ENCODE measurements at places on chromosomes 3 and 15.

GRCh38 chr15:90686435-90687218 is 30.5 kb upstream of the BLM start:
- peak; percentile 61 for DNase-seq

DNA sequence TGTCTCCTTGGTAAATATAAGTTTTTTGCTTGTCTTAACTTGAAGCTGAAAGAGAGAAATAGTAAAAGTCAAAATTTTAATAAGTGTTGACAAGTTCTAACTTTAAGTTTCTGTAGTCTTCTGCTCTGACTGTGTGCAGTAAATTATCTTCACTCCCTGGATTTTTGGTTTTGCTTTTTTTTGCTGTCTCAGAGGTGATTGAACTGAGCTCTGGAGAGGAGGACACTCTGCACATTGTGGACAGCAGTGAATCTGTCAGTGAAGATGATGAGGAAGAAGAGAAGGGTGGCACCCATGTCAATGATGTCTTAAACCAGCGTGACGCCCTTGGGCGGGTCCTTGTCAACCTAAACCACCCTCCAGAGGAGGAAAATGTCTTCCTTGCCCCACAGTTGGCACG is 40.5 kb upstream of the TEX264 start:
- no peak for DNase-seq

DNA sequence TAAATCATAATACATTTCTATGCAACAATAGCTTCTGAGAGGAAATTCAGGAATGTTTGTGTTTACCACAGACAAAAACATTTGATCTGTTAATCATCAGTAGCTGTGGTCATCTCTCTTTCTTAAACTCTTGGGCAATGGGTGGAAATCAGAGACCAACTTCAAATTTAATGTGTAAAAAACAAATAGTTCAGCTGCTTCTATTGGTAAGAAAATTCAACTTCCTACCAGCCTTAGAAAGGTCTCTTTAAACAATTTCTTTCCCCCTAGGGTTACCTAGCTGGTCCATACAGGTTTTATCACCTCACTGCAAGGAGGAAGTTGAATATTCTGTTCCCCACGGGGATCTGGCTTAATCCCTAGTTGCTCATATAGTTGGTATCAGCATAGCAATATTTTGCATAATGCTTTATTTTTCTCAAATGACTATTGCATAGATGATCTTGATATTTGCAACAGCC is 20.3 kb upstream of the PPP4R2 start:
- DNase-seq: no peak

- DNase-seq: no peak
Measured at GRCh38 chr15:70575231-70576226, 187.8 kb downstream of the UACA start.

DNA sequence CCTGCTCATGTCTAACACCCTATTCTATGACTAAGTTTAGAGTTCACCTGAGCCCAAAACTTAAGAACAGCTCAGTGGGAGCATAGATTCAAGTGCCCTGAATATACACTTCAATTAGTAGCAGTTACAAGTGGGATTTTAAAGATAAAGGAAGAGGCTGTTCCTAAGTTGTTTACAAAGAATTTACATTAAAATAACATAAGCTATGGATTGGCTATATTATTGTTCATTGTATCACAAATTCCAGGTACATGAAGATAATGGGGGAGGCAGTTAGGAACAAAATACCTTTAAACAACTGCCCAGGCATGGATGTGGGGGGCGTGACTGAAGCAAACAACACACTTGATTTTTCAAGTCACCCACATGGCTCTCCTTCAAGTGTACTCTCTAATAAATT is 52.7 kb downstream of the ROPN1B start:
- DNase-seq: no peak

DNA sequence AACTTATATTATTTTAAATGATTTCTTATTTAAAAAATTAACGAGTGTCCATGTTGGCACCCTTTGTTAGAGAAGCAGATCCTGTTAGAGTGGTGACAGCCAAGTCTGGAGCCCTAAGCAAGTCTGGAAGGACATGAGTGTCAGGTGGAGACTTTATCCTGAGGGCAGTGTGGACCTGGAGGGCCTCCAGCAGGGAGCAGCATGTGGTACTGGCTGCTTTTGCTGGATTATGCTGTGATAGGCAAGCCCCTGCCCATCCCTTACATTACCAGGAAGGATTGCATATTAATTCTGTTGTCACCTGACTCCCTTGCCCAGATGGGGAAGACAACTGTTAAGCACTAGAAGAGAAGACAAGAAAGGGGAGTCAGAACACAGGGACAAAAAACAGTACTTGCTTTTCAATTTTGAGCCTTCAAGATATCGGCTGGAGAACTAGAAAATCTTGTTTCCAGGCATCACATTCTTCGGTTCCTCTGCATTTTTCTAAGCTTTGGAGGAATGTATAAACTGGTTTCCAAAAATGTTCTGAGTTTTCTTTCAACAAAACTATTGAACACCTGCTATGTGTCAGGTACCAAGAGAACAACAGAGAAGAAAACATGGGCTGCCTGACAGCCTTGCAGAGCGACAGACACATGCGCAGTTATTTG is 22.7 kb downstream of the ZNF860 start:
- no peak for DNase-seq

DNA sequence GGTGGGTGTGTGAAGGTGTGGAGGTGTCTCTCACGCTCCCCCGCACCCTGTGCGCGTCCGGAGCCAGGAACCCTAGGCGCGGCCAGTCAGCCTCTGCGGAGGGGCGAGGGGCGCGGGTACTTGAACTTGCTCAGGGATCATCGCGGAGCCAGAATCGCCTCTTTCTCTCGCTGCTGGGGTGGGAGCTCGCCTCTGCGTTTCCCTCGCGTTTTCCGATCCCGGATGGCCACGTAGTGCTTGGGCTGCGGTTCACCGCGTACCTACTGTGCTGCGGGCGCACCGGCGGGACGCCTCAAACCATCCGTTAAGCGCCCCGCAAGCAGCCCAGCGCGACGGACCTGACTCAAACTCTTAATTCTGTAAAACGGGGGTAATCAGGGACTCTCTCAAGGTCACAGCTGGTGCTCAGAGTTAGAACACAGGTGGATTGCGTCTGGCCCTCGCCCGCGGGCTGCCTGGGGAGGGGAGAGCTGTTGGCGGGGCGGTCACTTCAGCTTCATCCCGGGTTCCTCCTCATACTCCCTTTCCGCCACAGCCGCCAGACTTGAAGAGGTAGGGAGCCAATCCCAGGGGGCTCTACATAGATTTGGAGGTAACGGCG is 686 bp downstream of the MYRIP start:
- DNase-seq: no peak

- peak; percentile 8 for DNase-seq
Measured at GRCh38 chr3:177150970-177151627, 46.2 kb downstream of the TBL1XR1 start.

- no peak for DNase-seq
Measured at GRCh38 chr15:72916897-72917296, 133.3 kb upstream of the ADPGK start.

- DNase-seq: no peak
Measured at GRCh38 chr15:38226608-38227266, 25.9 kb upstream of the SPRED1 start.

GRCh38 chr15:101810876-101811275 is 1.1 kb upstream of the OR4F15 start:
- no peak for DNase-seq

DNA sequence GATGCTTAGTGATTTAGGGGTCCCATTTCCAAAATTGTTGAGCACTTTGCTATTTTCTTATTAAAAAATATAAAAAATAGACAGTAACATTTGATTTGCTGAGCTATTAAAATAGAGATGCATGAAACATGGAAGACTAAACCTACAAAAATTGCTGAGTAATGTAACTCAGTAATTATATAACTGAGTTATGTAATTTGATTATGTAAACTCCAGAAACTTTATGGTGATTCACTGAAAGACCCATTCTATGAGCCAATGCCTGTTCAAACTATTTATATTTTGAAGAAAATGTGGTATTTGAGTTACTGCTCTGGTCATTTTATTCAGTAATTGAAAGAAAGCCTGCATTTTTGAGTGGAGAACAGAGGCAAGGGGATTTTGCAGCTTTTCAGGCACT is 1221.5 kb upstream of the ALCAM start:
- DNase-seq: no peak

DNA sequence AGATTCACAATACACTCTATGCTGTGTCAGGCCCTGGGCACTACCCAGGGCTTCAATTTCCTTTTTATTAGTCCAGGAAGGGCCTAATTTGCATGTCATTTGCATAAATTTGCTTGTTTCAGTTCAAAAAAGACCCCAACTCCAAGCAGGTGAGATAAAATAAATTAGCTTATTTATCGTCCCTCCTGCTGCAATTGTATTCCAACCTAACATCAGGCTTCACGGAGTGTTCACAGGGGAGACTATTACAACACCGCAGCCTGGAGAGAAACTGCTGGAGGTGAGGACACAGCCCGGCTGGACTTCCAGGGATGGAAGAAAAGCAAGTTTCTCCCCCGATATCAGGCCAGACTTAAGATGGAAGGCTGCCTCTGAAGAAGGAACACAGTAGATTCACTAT is 62.8 kb downstream of the MEGF11 start:
- DNase-seq: no peak

- no peak for DNase-seq
Measured at GRCh38 chr3:128247666-128248409, 94.6 kb downstream of the EEFSEC start.

GRCh38 chr3:26515351-26515750 is 107.2 kb upstream of the LRRC3B start:
- DNase-seq: no peak

DNA sequence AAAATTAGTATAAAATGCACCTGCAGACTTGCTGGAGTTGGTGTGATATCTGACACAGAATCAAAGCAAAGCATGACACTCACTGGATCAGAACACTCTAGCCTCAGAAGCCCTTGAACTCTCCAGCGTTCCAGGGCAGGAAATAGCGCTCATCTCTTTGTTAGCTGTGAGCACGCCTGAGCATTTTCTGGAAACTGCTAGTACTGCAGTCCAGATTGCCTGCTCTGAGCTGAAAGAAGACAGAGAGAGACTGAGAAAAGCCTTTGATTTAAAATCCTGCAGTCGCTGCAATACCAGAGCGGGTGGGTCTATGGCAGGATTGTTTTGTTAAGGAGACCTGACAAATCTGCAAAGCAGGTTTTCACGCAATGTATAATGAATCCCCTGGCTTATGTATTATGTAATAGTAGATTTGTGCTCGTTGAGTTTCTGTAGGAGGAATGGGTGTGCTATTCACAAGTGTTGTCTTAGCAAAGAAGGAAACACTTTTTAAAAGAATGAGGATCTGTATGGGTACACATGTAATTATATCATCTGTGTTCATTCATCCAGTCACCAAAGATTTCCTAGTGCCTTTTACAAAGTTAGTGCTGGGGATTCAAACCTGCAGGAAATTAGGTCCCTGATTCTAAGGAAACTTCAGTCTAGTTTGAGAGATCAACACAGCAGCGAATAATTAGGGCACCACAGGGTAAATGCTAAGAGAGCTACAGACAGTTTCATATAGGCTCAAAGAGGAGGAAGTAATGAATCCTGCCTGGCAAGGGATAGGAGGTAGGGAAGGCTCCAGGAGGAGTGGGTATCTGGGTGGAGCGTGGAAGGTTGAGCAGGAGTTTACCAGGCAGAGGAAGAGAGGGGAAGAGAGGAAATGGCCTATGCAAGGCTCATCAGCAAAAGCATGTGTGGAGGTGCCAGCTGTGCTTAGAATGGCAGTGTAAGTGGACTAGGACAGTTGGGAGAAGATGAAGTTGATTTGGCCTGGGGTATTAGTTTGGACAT is 26.1 kb upstream of the MGLL start:
- no peak for DNase-seq

DNA sequence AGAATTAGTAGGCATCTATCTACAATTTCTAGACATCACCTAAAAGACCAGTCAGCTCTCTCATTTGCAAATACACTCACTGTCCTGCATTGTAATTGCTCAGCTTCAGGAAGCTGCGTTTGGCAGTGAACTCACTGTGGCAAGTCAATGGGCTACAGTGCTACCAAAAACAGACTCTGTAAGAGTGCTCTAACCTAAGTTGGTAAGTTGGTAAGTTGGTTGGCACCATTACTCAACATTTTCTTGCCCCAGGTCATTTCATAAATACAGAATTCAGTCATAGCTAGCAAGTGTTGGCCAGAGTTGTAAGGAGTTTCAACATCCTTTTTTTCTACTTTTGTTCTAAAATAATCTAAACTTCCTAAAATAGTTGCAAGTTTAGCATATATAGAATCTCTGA is 466.3 kb downstream of the NAALADL2 start:
- DNase-seq: no peak

- DNase-seq: no peak
Measured at GRCh38 chr3:171023566-171023965, 3.0 kb downstream of the SLC2A2 start.

DNA sequence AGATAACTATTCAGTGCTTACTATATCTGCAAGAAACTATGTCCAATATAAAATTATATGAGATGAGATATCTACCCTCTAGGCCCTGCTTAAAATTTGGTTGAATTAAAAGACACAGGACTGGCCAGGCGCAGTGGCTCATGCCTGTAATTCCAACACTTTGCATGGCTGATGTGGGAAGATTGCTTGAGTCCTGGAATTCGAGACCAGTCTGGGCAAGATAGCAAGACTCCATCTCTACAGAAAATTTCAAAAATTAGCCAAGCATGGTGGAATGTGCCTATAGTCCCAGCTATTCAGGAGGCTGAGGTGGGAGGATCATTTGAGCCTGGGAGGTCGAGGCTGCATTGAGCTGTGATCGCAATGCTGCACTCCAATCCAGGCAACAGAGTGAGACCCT is 303.7 kb upstream of the UBE2E2 start:
- DNase-seq: no peak

- no peak for DNase-seq
Measured at GRCh38 chr3:105040026-105040622, 326.6 kb upstream of the ALCAM start.

GRCh38 chr15:56971571-56971970 is 53.1 kb downstream of the TCF12 start:
- DNase-seq: no peak

- DNase-seq: no peak
Measured at GRCh38 chr15:60004846-60005351, 788 bp downstream of the FOXB1 start.

All from CD8-positive, alpha-beta memory T cell (primary cell).